ENCODE measurements at places on chromosomes 11 and 22.

DNA sequence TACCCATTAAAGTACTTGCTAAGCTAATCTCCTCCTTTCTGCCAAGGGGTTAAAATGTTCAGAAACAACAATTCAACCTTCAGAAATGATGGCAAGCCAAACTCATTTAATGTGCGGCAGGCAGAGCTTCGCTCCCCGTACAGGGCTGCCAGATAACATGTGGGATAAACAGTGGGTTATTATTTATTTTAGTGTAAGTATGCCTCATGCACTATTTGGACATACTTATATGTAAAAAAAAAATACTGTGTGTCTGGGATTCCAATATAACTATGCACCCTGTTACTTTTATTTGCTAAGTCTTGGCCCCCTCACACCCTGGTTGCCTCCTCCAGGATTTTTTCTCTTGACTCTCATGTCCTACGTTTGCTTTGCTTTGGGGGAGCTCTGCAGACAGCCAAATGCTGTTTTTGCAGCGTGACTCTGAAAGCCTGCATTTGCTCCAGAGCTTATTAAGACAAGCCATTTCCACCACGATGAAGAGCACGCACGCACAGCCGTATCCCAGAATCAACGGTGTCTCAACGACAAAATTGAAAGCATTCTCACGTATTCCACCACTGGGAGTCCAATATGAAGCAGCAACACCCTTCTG, 86.5 kb upstream of the SHANK2 start:
- DNase-seq: peak; percentile 2

- peak; percentile 95 for DNase-seq
Observed at GRCh38 chr22:39502109-39502788, at the start of gene MIEF1. MIEF1 (plus strand) TSS chr22:39502290; CDS start chr22:39511295, 9,005 bp downstream.

GRCh38 chr22:50523806-50524675, 1.4 kb downstream of the SCO2 start:
- no peak for DNase-seq

GRCh38 chr11:94219771-94220170, 84.6 kb upstream of the IZUMO1R start:
- no peak for DNase-seq

- DNase-seq: no peak
Observed at GRCh38 chr11:45649544-45650165, 15.8 kb downstream of the CHST1 start.

Measured in fibroblast of skin of abdomen (primary cell).